ENCODE measurements at places on chromosomes 2 and 18.
A peak's percentile ranks its signal among the peaks of the same experiment; 100 is the strongest.

DNA sequence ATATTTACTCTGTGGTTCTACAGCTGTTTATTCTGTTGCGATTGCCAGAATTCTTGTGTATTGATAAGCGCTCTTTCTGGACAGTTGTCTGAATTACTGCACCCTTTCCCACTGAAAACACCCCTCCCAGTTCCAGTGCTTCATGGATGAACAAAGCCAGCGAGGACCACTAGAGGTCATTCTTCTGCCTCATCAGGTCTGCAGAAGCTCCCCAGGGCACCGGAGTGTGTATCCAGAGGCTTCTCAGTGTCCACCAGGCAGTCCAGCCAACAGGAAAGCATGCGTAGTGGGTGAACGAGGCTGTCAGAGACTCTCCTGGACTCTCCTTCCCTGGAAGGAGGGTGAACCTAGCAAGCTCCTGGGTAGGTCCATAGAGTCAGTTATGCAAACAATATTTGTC, 40.6 kb upstream of the INHBB start:
- DNase-seq = no peak

GRCh38 chr2:182359990-182360662, 66.7 kb downstream of the PDE1A start:
- no peak for DNase-seq

- no peak for DNase-seq
Measured at GRCh38 chr2:12797815-12798214, 81.1 kb downstream of the TRIB2 start.

DNA sequence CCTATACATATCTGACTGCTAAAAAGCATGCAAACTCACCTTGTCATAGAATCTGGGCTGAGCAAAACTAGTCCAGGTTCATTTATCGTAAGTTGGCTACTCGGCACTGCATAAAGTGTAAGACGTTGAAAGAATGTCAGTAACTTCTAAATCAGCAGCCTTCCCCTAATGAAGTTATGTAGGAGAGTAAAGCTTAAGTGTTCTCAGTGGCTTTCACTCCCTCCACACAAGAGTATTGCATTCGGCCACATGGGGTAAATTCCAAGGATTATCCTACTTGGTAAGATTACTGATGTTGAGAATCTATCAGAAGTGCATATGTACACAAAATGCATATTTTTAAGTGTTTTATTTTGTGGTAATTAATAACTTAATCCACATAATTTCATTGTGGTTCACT, 130.1 kb downstream of the LCLAT1 start:
- no peak for DNase-seq

- DNase-seq = no peak
Measured at GRCh38 chr2:170176212-170176611, 1.7 kb upstream of the MYO3B start.

DNA sequence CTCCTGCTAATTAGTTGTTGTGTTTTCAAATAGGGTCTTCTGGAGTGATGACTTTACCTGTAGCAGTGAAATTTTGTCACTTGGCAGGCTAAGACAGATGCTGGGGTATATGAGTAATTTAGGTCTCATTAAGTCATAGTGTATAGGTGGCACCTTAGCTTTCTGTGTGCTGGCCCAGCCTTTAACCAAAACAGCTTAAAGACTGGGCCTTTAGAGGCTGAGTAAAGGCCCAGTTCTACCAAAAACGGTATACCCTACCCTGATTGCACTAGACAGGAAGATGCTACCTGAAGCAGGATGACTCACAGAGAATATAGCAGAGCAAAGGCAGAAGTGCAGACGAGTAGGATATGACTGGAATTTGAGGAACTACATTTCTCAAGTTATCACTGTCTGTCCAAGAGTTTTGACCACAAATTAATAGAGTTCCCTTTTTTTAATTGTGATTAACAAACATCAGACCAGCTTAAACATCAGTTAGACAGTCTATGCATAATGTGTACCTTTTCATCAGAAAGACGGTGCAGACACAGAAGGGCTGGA, 337.9 kb upstream of the SALL3 start:
- DNase-seq = no peak

DNA sequence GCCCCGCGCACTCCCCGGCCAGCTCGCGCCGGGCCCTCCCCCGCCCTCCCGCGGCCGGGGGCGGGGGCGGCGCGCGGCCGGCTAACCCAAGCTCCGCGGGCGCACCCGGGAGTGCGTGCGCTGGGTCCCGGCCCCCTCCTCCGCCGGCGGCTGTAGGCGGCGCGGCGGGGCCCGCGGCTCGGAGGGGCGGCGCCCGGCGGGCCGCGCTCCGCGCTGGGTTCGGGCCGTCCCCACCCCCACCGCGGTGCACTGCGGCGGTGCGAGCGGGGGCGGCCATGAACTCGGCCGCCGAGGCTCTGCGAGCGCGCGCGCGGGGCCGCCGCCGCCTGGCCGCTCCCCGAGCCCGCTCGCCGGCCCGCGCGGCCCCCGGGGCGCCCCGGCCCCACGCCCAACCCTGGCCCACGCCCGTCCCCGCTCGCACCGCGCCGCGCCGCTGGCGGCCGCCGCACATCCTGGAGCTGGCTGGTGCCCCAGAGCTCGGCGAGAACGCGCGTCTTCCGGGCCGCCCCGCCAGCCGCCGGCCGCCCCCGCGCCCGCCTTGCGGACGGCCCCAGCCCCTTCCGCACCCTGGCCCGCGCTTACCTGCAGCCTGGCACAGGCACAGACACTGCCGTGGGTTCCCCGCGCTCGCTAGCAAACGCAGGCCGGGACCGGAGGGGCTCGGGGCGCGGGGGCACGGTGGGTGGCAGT, at the start of gene ZBTB14:
ZBTB14 (minus strand) TSS at position 496 of the 690 bp plus-strand sequence. CDS start 2,480 bp downstream, outside the sequence.
- DNase-seq = peak; percentile 51

GRCh38 chr2:71607151-71607889, 154.0 kb downstream of the DYSF start:
- DNase-seq = no peak

GRCh38 chr2:55923091-55923981, at the start of gene EFEMP1:
Gene EFEMP1 (minus strand): TSS chr2:55923782. CDS start chr2:55922440, 1,342 bp downstream.
- DNase-seq = no peak

DNA sequence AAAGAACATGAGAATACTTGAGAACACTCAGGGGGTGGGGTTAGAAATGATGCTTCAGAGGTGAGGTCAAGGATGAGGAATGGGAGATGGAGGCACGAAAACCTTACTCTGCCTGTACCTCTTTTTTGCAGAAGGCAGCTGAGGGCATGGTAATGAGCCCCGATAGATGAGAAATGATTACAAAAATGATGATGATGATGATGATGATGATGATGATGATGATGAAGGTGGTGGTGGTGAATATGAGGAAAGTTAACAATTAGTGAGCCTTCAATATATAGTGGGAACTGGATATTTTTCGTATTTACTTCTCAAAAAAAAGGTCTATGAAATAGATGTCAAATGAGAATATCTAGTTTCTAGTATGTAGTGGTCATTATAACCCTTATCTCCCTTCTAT, 584.3 kb downstream of the EPHA4 start:
- no peak for DNase-seq

DNA sequence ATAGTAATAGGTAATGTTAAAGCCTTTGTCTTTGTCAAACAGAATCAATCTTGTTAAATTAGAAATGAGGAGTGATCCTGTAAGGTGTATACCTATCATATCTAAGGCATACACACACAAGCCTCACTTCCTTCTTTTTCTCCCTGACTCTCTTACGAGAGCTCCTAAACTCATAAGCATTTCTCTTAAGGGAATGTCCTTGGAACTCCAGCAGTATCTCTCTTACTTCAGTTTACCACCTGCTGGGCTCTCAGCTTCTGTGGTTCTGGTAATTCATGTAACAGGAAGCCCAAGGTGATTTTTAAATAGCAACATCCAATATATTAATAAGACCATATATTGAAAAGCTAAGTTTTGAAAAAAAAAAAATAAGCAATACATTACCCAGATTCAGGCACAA, 85.9 kb downstream of the UBE2E3 start:
- no peak for DNase-seq

GRCh38 chr2:36058953-36059352, 296.6 kb upstream of the CRIM1 start:
- DNase-seq = no peak

DNA sequence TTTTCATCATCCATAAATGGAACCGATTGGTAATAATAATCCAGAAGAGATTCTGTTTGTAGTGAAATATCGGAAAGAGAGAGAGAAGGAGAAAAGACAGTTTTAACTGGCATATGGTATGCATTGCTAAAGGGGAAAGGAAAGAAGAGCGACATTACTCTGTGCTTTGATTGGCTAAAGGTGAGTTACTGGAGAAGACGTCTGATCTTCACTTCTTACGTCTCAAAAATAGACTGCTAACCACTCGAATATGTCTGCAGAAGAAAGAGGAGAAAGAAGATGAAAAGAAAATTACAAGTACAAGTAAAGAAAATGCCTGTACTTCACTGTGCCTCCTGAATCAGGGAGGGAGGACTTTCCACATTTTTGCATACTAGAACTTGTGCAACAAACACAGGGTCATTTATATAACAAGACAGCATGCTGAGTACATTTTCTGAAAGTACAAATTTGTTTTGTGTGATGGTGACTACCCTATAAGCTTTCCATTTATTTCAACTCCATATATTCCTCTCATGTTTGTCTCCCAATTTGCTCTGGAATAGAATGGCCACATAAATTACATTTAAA, 787.2 kb downstream of the RNF144A start:
- no peak for DNase-seq

DNA sequence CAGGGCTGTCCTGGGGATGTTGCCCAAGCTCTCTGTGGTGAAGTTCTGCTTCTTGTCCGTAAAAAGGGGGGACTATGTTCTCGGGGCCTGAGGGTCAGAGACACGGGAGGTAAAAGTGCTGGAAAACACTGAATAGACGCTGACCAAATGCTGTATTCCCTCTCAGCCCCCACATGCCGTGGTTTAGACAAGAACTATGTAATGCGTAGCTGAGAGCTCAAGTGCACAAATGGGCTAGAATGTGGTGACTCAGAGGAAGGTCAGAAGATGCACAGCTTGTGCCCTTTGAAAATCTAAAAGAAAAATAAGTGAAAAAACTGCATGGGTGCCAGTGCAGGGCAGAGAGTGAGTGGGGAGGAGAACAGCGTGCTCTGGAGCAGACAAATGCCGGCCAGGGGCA, 80.3 kb upstream of the MAP4K4 start:
- DNase-seq = no peak

- peak; percentile 74 for DNase-seq
Measured at GRCh38 chr2:68908392-68908970, 37.3 kb upstream of the BMP10 start.

GRCh38 chr2:197309691-197310231, 819 bp downstream of the ANKRD44 start:
- DNase-seq = no peak

DNA sequence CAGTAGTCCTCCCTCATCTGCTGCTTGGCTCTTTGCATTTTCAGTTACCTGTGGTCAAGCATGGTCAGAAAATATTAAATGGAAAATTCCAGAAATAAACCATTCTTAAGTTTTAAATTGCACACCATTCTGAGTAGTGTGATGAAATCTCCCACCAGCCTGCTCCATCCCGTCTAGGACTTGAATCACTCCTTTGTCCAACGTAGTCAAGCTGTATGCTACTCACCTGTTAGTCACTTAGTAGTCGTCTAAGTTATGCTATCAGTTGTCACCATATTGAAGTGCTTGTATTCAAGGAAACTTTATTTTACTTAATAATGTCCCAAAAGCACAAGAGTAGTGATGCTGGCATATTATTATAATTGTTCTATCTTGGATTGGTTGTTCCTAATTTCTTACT, 172.5 kb downstream of the FIGN start:
- no peak for DNase-seq

Measured in activated T-cell treated with anti-CD3 and anti-CD28 coated beads for 24 hours (primary cell).